ENCODE measurements at places on chromosomes 5 and 9. TPM values are rescaled to one million over a fixed set of nuclear protein-coding genes. Genes with fewer than 3 reads are reported as not detected.

GRCh38 chr5:107919361-107919760, 248.6 kb upstream of the EFNA5 start:
- H3K27ac ChIP-seq = no peak overlapping the region
- no peak overlapping the region for H3K4me3 ChIP-seq
- H3K4me1 ChIP-seq = no peaks in the 10 kb centered on the region
- no peak for DNase-seq
- no peaks in the 10 kb centered on the region for H3K27me3 ChIP-seq
- H3K36me3 ChIP-seq = no peaks in the 10 kb centered on the region

DNA sequence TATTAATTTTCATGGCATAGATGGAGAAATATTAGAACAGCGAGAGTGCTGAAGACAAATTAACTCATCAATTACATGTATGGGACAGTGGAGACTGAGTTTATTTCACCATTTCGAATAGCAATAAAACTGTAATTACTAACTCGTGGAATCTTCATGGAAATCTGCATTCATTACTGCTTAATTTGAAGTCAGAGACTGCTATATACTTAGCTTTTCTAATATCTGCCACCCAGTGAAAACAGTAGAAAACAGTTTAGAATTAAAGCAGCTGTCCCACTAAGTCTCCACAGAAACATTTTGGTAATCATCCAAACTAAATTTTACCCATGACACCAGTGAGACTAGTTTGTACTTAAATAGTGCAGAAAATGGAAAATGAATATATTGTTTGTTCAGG, 56.8 kb downstream of the IZUMO3 start:
- H3K27me3 ChIP-seq = no peaks in the 10 kb centered on the region
- DNase-seq = no peak
- no peaks in the 10 kb centered on the region for H3K36me3 ChIP-seq
- no peak overlapping the region for H3K27ac ChIP-seq
- H3K4me3 ChIP-seq = no peak overlapping the region
- no peaks in the 10 kb centered on the region for H3K4me1 ChIP-seq

GRCh38 chr9:82385633-82386032, 397.1 kb downstream of the SPATA31D1 start:
- DNase-seq = no peak
- no peak overlapping the region for H3K4me3 ChIP-seq
- no peaks in the 10 kb centered on the region for H3K27me3 ChIP-seq
- H3K4me1 ChIP-seq = no peaks in the 10 kb centered on the region
- H3K36me3 ChIP-seq = no peaks in the 10 kb centered on the region

GRCh38 chr9:137650259-137650658, 31.5 kb downstream of the EHMT1 start:
- DNase-seq = no peak
- H3K36me3 ChIP-seq = no peaks in the 10 kb centered on the region
- H3K4me3 ChIP-seq = no peak overlapping the region
- H3K27ac ChIP-seq = no peak overlapping the region

Gene GARIN3
- not detected for polyA plus RNA-seq

DNA sequence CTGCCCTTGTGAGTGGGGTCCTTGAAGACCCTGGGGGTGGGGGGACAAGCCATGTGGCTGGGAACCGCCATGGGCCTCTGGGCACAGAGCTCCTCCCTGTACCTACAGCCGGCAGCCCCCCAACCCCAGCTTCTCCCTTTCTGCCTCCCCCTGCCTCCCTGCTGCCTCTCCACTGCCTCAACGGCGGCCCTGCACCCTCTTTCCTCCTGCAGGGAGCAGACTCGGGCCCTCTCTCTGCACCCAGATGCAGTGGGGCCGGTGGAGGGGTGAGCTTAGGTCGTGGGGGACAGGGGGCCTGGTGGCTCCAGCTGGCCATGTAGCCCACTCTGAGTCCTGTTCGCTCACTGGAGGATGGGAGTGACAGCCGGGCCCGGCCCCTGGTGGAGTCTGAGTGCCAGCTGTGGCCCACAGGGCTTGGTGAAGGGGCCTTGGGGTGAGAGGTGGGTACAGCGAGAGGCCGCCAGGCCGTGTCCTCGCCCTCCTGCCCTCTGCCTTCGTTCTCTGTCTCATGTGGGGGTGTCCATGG, 139.3 kb upstream of the COL5A1 start:
- H3K27me3 ChIP-seq = peaks cover 52% of the 10 kb centered on the region
- DNase-seq = no peak
- H3K36me3 ChIP-seq = no peaks in the 10 kb centered on the region
- no peaks in the 10 kb centered on the region for H3K4me1 ChIP-seq
- H3K4me3 ChIP-seq = no peak overlapping the region

Gene PITX1
- polyA plus RNA-seq = 11.7 TPM

- H3K4me1 ChIP-seq = peaks cover 48% of the 10 kb centered on the region
- H3K4me3 ChIP-seq = no peak overlapping the region
- DNase-seq = no peak
- H3K27ac ChIP-seq = no peak overlapping the region
- H3K36me3 ChIP-seq = no peaks in the 10 kb centered on the region
These were observed 3.4 kb upstream of the HMCN2 start for GRCh38 chr9:130262061-130262745.

Gene PHF24
- polyA plus RNA-seq = not detected

Gene CXXC5
- polyA plus RNA-seq = 32.3 TPM

- no peak overlapping the region for H3K4me3 ChIP-seq
- peaks cover 9% of the 10 kb centered on the region for H3K4me1 ChIP-seq
- no peak for DNase-seq
- H3K27ac ChIP-seq = no peak overlapping the region
- H3K36me3 ChIP-seq = no peaks in the 10 kb centered on the region
These were observed 290.2 kb upstream of the MAP3K1 start for GRCh38 chr5:56525113-56525512.

Gene THG1L
- polyA plus RNA-seq = 13.8 TPM

DNA sequence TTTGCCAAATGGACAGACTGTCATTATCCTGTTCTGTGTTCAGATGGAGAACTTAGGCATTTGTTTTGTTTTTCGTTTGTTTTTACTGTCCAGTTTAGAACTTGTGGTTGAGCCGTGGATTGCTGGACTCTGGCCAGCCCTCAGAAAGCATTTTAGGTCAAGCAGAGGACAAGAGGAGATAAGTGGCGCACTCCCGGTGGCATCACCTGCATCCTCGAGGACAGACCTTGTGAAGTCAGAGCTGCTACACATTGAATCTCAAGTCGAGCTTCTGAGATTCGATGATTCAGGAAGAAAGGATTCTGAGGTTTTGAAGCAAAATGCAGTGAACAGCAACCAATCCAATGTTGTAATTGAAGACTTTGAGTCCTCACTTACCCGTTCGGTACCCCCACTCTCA, 8.9 kb downstream of the MTRR start:
- H3K27ac ChIP-seq = peak overlapping the region; percentile 22
- peaks cover 56% of the 10 kb centered on the region for H3K4me1 ChIP-seq
- H3K36me3 ChIP-seq = peaks cover 22% of the 10 kb centered on the region
- H3K4me3 ChIP-seq = no peak overlapping the region

DNA sequence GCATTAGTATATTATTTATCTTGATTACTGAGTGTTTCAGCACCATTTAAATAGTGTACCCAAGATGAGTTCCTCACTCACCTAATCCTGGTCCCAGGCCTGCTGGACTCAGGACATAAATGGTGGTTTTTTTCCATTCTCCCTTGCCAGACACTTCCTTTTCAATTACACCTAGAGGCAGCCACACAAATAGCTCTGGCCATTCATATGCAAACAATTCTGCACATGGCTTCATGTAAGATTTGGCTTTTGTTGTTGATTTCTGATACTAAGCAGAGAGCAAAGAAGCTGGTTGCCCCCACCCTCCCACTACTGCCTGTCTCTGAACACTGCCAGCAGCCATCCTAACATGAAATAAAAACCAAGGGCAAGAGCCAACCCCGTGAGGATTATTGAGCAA, 180.4 kb downstream of the SEMA5A start:
- no peak for DNase-seq
- no peaks in the 10 kb centered on the region for H3K36me3 ChIP-seq
- no peaks in the 10 kb centered on the region for H3K4me1 ChIP-seq
- no peak overlapping the region for H3K27ac ChIP-seq

Gene S100Z
- 0.17 TPM for polyA plus RNA-seq

Gene SLCO6A1
- 0.48 TPM for polyA plus RNA-seq

Gene TMED7
- polyA plus RNA-seq = 44.2 TPM

DNA sequence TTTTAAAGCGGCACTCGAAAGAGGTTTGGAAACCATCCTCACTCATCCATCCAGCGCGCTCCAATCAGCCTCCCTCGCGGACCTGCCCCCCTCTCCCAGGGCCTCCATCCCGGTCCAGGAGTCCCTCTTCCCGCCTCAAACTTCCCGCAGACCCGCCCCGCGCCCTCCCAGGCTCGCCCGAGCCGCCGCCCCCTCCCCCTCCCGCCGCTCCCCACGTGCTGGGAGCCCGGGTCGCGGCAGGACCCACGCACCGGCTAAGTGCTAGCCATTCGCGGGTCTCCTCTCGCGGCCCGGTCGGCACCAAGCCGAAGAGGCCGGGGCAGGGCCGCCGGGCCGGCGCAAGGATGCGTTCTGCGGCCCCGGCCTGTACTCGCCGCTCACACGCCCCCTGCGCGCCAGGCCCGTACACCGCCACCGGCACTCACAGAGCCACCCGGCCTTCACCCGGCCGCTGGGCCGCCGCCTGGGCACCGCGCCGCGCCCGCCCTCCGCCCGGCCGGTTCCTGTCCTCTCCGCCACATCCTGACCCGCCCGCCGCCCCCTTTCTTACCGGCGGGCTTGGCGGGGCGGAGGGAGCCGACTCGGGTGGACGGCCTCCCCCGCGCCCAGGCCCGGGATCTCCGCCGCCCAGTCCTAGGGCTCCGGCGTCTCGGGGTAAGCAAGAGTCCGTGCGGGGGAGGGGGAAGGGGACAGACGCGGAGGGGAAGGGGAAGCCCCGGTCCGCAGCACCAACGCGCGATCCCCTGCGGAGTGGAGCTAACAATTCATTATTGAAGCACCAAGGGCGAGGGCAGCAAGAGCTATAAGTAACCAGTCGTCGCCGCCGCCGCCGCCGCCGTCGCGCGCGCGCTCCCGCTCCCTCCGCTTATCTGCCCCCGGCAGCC, 576 bp downstream of the CHD1 start:
- peak overlapping the region; percentile 80 for H3K4me3 ChIP-seq
- DNase-seq = peak; percentile 28
- no peaks in the 10 kb centered on the region for H3K27me3 ChIP-seq
- peak overlapping the region; percentile 100 for H3K27ac ChIP-seq
- H3K4me1 ChIP-seq = peaks cover 52% of the 10 kb centered on the region

Measured in HepG2 (cell line).